ENCODE measurements at places on chromosomes 5 and 9.
A peak's percentile ranks its signal among the peaks of the same experiment; 100 is the strongest.

DNA sequence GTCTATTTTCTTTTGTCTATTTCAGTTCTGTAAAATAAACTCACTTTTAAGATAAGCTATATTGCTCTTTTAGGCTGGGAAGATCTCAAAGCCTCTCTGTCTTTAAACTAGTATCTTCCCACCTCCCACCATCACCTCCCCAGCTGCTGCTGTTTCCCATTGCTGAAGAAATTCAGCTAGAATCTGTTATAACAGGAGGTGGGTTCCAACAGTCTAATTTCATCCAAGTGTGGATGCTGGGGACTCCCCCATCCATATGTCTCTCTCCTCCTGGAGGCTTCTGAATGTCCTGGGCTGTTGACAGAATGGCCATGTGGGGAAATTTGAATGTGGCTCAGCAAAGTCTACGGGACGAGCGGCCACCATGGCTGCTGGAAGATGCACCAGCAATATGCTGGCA lies 301.0 kb downstream of the RASEF start:
- no peak for DNase-seq

GRCh38 chr5:176629853-176630680 lies at the start of the genes EIF4E1B and SNCB:
Gene EIF4E1B, plus strand, starts transcription at chr5:176630675. Its CDS starts 12,113 bp downstream, at chr5:176642788.
Gene SNCB, minus strand, starts transcription at chr5:176630534. Its CDS starts 880 bp downstream, at chr5:176629654.
- DNase-seq, result peak; percentile 48

GRCh38 chr5:36156619-36157018 lies 4.7 kb downstream of the SKP2 start:
- DNase-seq, result no peak

GRCh38 chr9:30476826-30477225 lies 1907.6 kb upstream of the ACO1 start:
- DNase-seq, result no peak

GRCh38 chr5:109533751-109534272 lies 124.0 kb upstream of the PJA2 start:
- no peak for DNase-seq

DNA sequence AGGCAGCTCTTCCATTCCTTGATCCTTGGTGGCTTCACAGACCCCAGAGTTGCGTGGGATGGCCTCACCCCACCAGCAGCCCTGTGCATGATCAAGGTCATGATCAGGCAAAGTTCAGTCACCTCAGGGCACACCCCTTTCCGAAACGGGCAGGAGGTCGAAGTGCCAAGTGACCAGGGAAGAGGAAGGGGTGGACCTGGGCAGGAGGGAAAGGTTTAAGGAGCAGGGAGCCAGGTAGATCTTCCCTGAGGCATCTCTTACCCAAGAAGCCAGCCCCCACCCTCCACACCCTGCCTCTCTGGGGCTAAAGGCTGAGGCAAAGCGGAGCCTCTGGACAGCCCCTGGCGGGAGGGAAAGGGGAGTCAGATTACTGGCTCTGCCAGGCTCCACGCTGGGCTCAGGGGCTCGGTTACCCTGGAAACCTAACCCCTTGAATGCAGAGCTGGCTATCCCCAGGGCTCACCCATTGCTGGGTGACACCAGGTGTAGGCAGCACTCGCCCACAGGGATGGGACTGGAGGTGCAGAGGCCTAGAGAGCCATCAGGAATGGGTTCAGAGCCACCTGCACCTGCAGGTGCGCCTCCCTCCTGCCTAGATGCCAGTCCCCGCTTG lies 3.6 kb downstream of the MGAT4B start:
- DNase-seq, result no peak
